G401 (cell line): ENCODE measurements at places on chromosomes 13 and 19.

DNA sequence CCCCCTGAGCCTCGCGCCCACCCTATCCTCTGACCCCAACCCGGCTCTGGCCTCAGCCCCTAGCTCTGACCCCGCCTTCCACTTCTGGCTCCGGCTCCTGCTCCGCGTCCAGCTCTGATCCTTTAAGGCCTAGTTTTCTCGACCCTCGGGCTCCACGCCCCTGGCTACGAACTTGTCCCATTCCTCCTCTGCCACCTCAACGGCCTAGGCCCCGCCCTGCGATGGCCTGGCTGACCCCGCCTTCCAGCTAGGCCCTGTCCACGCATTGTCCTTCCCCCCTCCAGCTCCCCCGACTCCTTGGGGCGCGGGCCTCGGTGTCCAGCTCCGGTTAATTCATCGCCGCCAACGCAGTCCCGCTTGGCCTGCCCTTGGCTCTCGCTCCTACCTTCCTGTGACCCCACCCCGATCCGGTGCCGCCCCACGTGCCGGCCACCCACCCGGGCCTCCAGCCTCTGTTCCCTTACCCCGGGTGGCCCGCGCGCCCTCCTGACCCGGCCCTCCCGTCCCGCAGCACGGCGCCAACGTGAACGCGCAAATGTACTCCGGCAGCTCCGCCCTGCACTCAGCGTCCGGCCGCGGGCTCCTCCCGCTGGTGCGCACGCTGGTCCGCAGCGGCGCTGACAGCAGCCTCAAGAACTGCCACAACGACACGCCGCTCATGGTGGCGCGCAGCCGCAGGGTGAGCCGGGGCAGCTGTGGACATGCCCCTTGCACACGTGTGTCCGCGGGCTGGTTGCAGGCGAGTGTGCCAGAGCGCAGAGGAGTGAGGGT lies 9.4 kb downstream of the BCL3 start:
- DNase-seq, result no peak

DNA sequence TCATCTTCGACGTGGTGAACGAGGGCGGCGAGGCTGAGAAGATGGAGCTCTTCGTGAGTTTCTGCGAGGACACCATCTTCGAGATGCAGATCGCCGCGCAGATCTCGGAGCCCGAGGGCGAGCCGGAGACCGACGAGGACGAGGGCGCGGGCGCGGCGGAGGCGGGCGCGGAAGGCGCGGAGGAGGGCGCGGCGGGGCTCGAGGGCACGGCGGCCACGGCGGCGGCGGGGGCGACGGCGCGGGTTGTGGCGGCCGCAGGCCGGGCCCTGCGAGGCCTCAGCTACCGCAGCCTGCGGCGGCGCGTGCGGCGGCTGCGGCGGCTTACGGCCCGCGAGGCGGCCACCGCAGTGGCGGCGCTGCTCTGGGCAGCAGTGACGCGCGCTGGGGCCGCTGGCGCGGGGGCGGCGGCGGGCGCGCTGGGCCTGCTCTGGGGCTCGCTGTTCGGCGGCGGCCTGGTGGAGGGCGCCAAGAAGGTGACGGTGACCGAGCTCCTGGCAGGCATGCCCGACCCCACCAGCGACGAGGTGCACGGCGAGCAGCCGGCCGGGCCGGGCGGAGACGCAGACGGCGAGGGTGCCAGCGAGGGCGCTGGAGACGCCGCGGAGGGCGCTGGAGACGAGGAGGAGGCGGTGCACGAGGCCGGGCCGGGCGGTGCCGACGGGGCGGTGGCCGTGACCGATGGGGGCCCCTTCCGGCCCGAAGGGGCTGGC lies 52.6 kb downstream of the MAP4K1 start:
- DNase-seq, result no peak

GRCh38 chr19:45075301-45076028 lies 813 bp downstream of the ZNF296 start:
- DNase-seq, result peak; percentile 80

GRCh38 chr19:10368101-10368803 lies 12.1 kb downstream of the TYK2 start:
- peak; percentile 19 for DNase-seq

DNA sequence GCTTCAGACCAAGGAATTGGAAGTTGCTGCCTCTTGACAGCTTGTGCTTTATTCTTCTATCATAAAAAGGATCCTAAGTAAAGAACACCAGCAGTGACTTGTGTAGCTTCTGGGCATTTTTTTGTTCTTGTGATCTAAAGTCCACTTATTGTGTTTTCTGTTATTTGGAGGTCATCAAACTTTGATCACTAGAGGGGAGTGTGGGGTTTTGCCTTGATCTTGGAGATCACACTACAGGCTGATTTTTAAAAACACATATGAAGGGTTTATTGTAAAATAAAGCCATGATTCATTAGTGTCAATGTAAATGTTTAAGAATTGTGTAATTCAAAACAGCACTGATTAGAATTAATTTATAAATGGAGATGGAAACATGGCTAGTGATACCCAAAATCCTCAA lies 328.7 kb upstream of the EDNRB start:
- no peak for DNase-seq

GRCh38 chr19:24086974-24087595 lies at the start of gene ZNF254:
Gene ZNF254 (plus strand): TSS chr19:24087187. CDS start chr19:24087308, 121 bp downstream.
- peak; percentile 94 for DNase-seq

- no peak for DNase-seq
These were observed 25.8 kb upstream of the TINCR start for GRCh38 chr19:5593343-5594255.
